ENCODE measurements at places on chromosomes 12 and 14.
A peak's percentile ranks its signal among the peaks of the same experiment; 100 is the strongest.

DNA sequence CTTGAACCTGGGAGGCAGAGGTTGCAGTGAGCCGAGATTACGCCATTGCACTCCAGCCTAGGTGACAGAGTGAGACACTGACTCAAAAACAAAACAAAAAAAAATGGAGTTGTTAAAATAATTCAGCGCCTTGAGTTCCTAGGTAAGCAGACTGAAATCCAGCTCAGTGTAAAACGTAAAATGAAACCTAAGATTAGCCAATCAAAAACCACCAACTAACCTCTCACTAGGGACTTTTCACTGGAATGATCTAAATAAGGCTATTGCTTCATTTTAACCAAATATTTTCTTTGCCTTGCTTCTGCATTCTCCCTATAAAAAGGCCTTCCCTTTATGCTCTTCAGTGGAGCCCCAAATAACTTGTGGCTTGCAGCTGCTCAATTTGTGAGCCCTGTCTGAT lies 91.6 kb upstream of the HIF1A start:
- DNase-seq = peak; percentile 89

GRCh38 chr12:81386101-81386500 lies 308.2 kb downstream of the ACSS3 start:
- no peak for DNase-seq

GRCh38 chr12:81888961-81889360 lies 129.8 kb upstream of the PPFIA2 start:
- no peak for DNase-seq

GRCh38 chr14:74278080-74278479 lies 24.7 kb downstream of the ABCD4 start:
- no peak for DNase-seq

GRCh38 chr14:77313371-77313770 lies 7.3 kb downstream of the POMT2 start:
- DNase-seq = no peak

DNA sequence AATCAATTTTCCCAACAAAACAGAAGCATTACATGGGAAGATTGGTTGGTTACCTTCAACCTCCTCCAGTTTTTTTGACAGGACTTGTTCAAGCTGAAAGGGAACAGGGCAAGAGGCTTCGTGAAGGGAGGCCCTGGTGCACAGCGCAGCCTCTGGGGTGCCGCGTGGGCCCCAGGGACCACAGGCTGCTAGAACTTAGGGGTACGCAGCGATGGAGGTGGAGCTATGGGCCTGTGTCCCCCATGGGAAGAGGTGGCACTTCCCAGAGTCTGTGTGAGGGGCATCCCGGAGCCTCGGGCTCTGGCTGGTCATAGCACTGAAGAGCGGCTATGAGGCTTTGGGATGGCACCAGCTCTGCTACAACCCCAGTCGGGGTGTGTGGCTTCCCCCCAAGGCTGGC lies 22.1 kb upstream of the BTBD6 start:
- no peak for DNase-seq

DNA sequence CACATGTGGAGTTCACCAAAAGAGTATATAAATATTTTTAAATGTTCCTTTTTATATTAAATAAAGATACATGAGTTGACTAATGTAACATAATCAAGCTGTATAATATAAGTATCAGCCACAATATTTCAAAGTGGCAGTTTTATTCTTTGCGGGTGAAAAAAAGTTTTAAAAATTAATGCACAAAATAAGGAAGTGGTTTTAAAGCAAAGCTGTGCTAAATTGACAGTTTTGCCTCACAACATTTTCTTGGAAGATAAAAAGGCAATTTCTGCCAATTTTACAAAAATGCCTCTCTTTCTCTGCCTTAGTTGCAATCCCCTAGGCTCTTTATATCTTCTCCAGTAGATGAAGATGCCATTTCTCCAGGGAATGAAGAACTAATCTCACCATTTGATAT lies 719.1 kb downstream of the C12orf50 start:
- no peak for DNase-seq

DNA sequence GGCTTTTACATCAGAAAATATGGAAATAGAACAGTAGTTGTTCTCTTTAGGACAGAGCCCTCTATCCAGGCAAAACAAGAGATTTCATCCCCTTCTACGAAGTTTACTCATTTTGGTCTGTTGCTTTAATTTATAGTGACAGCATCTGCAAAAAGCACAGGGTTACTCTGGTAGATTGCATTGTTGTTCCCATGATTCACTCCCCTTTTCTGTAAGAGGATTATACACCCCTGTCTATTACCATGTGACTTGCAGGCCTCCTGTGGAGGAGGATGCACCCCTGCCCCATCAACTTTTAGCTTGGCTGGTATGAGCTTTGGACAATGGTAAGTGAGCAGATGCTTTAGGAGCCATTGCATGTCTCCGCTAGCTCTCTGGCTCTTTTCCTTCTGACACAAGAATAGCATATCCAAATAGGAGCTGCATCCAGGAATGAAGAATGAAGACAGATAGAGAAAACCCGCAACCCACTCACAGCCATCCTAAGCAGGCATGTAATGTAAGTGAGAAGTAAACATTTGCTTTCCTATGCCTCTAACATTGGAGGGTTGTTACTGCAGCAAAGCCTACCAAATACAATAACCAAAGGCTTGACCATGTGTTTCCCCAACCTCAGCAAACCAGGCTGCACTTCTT lies 304.2 kb downstream of the AKAP6 start:
- DNase-seq = no peak

- no peak for DNase-seq
These were observed 54.3 kb downstream of the PTPN11 start for GRCh38 chr12:112473056-112473455.

DNA sequence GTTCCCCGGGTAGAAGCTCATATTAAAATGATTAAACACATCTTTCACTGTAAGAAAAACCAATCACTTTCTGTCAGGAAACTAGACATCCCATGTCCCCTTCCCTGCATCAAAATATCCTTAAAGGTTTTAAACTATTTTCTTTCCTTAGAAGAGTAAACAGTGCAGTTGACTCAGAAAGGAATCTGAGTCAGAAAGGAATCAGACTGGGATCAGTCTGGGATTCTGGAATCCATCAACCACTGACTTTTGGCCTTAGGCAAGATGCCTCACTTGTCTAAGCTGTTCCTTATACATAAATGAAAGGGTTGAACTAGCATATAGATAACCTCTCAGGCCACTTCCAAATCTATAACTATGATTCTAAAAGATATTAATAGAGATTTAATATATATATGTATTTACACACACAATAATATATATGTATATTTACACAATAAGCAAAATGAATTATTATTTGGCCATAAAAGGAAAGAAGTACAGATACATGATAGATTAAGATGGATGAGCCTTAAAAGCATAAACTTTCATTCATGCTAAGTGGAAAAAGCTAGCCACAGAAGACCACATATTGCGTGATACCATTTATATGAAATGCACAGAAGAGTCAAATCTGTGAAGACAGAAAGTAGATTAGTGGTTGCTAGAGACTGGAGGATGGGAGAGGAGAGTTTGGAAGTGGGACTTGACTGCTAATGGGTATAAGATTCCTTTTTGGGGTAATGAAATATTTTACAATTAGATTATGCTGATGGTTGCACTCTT lies 114.4 kb downstream of the SLC38A1 start:
- no peak for DNase-seq

DNA sequence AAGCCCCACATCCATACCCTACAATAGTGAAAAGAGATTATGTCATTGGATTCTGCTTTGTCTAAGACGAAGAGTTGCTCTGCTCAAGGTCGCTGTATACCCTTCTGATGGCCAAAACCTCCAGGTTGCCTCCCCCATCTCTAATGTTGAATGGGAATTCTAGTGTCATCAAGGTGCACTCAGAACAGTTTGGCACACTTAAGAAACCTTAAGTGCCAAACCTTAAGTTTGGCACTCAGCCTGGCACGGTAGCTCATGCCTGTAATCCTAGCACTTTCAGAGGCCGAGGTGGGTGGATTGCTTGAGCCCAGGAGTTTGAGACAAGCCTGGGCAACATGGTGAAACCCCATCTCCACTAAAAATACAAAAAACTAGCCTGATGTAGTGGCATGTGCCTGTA lies 1245.6 kb upstream of the SEL1L start:
- no peak for DNase-seq

DNA sequence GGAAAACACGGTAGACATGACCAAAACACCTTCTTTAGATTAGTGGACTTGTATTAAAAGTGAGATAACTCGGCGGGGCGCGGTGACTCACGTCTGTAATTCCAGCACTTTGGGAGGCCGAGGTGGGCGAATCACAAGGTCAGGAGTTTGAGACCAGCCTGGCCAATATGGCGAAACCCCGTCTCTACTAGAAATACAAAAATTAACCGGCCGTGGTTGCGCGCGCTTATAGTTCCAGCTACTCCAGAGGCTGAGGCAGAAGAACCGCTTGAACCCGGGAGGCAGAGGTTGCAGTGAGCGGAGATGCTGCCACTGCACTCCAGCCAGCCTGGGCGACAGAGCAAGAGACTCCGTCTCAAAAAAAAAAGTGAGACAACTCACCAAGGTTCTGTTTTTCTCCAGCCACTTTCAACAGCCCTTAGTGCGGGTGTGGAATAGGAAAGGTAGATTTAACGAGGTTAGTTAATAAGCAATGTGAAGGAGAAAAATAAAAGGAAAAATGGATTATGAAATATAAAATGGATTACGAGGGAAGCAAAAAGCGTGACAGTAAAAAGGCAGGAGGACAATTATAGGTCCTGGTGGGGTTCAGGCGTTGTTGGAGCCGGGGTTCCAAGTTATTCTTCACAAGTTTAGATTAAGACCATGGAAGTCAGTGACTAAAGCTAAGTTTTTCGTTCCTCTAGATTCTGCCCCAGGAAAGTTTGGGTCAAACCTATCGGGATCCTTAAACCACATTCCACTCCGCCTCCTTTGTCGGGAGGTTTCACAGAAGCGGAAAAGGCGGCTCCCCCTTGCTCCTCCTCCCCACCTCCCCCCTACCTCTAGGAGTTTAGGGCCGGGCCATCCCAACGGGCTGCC lies 534 bp downstream of the PPP2R3C start:
- no peak for DNase-seq

DNA sequence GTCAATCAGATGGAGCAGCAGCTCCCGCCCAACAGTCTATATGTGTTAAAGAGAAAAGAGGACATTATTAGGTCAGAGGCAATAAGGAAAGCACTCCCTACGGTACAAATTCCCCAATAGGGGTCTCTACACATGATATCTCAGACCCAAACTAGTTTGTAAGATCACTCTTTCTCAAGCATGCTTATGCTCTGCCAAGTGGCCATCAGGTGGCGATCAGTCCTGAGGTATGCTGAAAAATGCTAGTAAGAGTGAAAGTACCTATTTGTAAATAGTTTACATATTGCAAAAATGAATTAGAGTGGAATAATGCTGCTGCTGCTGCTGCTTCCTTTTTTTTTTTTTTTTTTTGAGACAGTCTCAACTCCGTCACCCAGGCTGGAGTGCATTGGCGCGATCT lies 61.0 kb downstream of the CPM start:
- peak; percentile 45 for DNase-seq

- no peak for DNase-seq
These were observed 78.3 kb upstream of the RTL1 start for GRCh38 chr14:100981809-100982208.

- DNase-seq = no peak
These were observed 86.3 kb downstream of the ITPK1 start for GRCh38 chr14:93029417-93029816.

- DNase-seq = no peak
These were observed 327.7 kb downstream of the BMP4 start for GRCh38 chr14:53628732-53629430.

DNA sequence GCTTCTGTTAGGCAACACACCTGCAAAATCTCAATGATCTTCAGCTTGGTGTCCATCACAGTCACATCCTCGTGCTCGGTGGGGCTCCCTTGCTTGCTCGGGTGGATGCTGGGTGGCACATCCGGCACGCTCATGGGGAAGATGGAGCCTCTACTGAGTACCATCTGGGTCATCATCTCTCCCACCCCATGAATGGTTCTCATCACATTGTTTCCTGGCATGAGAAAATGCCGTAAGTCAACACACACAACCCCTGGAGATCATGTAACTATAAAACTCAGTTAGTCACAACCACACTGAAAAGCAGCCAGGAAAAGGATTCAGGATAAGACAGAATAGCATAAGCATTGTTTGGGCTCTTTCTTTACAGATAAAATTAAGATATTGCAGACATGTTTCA lies 201.1 kb downstream of the ITPR2 start:
- no peak for DNase-seq

DNA sequence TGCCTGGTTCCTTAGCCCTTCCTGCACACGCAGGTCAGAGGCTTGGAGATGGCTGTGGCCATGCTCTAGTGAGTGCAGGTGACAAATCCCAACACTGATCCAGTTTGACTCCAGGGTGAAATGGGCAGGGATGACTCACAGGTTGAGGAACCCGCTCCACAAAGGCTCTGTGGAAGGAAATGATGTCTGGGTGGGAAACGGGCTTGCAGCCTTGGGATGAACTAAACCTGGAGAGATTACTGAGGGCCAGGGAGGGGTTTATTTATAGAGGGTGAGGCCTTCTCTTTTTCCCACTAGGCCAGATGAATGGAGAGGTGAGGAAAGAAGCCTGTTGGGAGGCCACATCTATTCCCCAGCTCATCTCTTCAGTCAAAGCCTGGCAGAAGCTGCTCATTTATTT lies 29.3 kb upstream of the EMP1 start:
- no peak for DNase-seq

DNA sequence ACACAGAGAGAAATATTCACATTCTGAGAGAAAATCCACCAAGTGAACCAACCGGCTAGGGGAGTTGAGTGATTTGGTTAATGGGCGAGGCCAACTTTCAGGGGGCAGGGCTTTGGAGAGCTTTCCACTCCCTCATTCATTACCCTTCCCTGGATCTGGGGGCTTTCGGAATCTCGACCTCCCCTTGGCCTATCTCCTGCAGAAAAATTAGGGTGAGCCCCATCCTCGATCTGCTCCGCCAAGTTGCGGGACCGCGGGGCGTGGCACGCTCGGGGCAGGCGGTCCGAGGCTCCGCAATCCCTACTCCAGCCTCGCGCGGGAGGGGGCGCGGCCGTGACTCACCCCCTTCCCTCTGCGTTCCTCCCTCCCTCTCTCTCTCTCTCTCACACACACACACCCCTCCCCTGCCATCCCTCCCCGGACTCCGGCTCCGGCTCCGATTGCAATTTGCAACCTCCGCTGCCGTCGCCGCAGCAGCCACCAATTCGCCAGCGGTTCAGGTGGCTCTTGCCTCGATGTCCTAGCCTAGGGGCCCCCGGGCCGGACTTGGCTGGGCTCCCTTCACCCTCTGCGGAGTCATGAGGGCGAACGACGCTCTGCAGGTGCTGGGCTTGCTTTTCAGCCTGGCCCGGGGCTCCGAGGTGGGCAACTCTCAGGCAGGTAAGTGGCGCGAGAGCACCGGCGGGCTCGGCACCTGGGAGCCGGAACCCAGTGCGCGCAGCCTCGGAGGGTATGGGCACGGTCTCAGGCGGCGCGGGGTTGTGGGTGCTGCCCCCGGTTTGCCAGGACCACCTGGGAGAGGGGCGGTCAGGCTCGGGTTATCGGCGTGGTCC lies at the start of gene ERBB3:
ERBB3 (plus strand) TSS at position 443 of the 833 bp plus-strand sequence; CDS start at position 579, 136 bp downstream.
- DNase-seq = peak; percentile 67

- peak; percentile 24 for DNase-seq
These were observed 4.5 kb upstream of the HECTD4 start for GRCh38 chr12:112386726-112387125.

- no peak for DNase-seq
These were observed 166.0 kb downstream of the RPS29 start for GRCh38 chr14:49420201-49420600.

GRCh38 chr12:53513712-53514410 lies 6.6 kb upstream of the NPFF start:
- DNase-seq = no peak

- DNase-seq = no peak
These were observed 79.7 kb downstream of the DUSP16 start for GRCh38 chr12:12482959-12483358.
